ENCODE measurements at places on chromosomes 1 and 21.

GRCh38 chr1:115283249-115283648 is 54.8 kb downstream of the NGF start:
- DNase-seq, result no peak

GRCh38 chr21:43639470-43640353 is 19.6 kb downstream of the HSF2BP start:
- no peak for DNase-seq

GRCh38 chr1:246875041-246876026 is 56.4 kb downstream of the AHCTF1 start:
- DNase-seq, result no peak

- no peak for DNase-seq
Observed at GRCh38 chr1:92301021-92301420, 2.2 kb downstream of the RPAP2 start.

DNA sequence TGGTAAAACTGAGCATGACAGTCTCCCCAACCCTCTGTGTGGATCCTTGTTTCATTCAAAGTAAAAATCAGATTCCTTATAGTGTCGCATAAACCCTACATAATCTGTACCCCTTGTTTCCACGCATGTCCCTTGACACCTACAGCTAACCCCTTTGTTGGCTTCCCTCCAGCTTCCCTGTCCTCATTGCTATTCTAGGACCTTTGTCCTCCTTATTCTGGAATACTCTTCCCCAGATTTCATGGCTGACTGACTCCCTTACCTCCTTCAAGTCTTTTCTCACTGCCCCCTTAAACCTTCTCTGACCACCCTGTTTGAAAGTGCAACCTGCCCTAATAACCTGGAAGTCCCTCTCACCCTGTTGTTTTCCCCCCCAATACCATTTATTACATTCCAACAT is 4.0 kb downstream of the RNF11 start:
- DNase-seq, result no peak

DNA sequence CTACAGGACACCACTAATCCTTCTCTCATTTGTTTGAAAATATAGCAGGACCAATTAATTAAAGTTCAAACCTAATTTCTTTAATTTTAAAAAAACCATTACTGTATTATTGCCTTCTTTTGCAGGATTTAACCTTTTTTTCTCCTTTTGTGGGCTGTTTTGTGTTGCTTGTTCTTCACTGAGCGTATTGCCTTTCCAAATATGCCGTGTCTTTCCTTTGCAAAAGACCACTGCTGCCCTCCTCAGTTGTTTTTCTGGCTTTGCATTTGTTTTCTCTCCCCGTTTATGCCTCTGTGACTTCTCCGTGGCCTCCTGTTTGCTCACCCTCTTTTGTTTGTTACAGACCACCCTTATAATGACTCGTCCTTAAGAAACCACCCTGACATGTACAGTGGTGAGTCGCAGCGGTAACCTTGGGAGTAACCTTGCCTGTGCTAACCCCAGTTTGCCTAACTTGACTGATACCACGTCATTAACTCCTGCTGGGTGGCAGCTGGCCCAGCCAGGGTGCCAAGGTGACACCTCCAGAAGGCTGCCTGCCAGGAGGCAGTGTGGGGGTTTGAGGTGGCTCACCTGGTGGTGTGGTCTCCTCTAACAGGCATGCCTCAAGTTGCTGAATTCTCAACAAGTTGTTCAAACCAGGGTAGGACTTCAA is 81.1 kb upstream of the CNTN2 start:
- DNase-seq, result no peak

- no peak for DNase-seq
Observed at GRCh38 chr21:41536076-41536826, 28.3 kb upstream of the TMPRSS2 start.

GRCh38 chr1:165823552-165824268 is 3.7 kb upstream of the UCK2 start:
- no peak for DNase-seq

DNA sequence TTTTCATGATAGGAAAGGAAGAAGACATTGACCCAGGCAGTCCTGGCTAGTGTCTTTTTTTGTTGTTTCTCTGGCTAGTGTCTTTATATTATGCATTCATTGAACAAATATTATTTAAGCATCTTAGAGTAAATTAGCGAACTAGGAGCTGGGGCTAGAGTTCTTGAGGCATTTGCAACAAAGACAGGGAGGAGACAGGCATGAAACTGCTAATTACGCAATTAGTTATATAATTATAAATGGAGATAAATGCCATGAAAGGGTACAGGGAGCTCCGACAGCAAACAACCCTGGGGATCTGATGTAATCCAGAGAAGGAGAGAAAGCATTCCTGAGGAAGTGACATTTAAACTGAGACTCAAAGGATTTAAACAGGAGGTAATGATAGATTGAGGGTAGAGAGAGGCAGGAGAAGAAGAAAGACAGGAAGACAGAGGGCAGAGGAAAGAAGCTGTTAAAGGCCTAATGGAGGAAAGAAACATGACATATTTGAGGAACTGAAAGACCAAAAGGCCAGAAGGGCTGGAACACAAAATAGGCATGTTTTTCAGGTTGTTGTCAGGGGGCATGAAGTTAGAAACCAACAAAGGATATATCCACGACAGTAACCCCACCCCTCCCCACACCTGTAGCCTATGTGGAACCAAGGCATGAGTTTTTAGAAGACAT is 99.5 kb upstream of the GJB5 start:
- no peak for DNase-seq

- no peak for DNase-seq
Observed at GRCh38 chr1:54354899-54355298, 51.3 kb downstream of the SSBP3 start.

DNA sequence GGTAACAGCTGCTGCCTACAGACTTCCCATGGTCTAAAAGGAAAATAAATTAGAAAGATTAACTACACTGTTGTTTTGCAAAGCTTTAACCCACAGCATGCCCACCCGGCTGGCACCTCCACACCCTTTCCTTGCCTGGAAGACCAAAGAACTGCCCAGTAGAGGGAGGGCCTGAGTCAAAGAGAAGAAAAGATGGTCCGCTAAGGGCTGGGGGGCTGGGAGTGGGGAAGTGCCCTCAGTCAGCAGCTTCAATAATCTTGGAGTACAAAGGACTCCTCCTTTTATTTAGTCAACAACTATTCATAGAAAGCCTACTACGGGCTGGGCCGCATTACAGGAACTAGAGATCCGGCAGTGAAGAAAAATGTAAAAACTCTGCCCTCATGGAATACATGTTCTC is 40.6 kb downstream of the ERI3 start:
- DNase-seq, result no peak

DNA sequence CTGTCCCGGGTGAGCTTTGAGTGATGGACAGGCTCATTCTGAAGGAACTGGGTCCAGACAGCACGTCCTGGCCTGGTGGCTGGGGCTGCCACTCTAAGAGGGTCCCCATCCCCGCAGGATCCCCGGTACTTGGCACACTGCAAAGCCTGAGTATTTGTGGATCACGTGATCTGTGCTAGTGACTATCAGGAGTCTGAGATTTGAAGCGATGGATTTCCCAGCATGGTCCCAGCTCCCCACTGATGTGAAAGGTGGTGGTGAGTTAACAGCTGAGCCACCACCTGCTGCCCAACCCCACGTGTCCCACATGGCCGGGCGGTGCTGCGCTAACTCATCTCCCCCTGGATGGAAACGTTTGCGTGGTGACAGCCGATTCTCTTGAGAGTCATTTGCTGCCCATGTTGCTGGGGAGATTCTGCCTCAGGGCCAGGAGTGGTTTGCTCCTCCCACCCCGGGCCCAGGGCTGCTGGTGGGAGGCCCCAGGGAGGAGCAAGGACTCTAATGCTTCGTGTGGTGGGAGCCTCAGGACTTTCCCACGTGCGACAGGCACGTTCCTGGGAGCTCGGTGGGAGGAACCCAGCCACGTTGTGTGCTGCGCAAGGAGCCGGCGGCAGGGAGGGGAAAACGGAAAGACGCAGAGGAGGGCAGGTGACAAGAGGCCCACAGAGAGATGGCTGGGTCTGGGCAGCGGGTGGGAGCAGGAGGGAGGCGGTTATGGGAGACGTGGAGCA is 15.1 kb downstream of the FAAP20 start:
- no peak for DNase-seq

GRCh38 chr21:36188081-36188681 is 31.6 kb downstream of the DOP1B start:
- no peak for DNase-seq

GRCh38 chr1:17553975-17554700 is 14.6 kb downstream of the ARHGEF10L start:
- no peak for DNase-seq

GRCh38 chr1:56986397-56986796 is 20.6 kb upstream of the C8B start:
- DNase-seq, result no peak

- no peak for DNase-seq
Observed at GRCh38 chr1:84506729-84507453, 510 bp upstream of the GNG5 start.

GRCh38 chr1:214440219-214440965 is 111.0 kb downstream of the PTPN14 start:
- DNase-seq, result no peak

- DNase-seq, result no peak
Observed at GRCh38 chr1:14167884-14168283, 430.6 kb upstream of the KAZN start.

GRCh38 chr1:203926025-203926540 is 64.7 kb downstream of the SNRPE start:
- no peak for DNase-seq

GRCh38 chr1:162500805-162501204 is 3.2 kb downstream of the UHMK1 start:
- no peak for DNase-seq

GRCh38 chr21:33168886-33169285 is 60.9 kb upstream of the IFNAR2 start:
- DNase-seq, result no peak

GRCh38 chr1:221827307-221827642 is 85.4 kb upstream of the DUSP10 start:
- DNase-seq, result no peak

DNA sequence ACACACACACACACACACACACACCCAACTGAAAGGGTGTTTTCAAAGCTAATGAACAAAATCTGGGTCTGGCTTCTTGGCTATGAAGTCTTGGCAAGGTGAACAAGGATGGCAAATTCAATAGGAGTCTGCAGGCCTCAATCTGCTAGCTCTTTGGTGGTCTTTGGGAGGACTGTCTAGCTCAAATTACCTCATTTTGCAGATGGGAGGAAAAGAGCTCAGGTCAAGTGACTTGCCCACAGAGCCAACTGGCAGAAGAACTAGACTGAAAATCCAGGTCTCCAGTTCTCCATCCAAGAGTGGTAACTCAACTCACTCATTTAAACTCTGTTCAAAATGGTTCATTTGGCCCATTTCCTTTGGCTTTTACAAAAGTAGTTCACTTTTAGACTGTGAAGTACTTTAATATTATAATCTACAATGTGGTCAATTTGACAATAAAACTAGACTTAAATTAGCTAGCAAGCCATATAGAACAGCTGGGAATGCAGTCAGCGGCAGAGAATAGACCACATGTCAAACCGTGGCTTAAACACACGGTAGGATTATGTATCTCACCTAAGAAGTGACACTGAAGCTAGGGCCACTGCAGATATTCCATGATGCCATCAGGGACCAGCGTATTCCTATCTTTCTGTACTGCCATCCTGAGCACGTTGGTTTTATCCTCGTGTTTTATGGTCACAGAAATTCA is 112.9 kb downstream of the APP start:
- no peak for DNase-seq

DNA sequence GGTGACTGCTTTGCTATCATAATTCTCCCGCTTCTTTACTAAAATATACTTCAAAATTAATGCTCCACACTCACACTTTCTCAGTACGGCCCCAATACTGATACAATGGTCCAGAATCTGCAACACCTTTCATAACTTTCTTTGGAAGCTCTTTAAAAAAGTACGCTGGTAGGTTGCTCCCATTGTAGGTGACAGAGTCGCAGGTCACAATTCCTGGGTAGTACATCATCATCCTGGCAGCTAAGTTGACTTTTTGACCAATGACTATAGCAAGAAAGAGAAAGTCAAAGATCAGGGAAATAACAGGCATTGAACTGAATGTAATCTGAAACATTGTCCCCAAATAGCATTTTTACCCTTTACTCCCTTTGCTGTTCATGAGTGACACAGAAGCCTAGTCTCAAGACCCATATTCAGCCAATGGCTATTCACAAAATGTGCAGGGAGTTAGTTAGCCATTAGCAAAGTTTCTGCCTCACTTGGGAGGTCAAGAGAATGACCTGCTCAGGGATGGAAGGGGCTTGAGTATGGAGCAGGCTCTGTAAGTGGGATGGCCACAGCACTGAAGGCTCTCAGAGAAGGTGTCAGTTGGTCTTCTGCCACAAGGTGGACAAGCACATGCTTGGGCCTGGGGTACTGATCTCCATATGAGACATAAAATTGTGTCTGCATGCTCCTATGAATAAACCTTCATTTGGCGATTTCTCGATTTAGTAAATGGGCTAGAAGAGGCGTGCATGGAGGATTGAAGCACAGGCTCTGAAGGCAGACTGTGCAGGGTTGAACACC is 35.4 kb downstream of the ADCY10 start:
- no peak for DNase-seq

DNA sequence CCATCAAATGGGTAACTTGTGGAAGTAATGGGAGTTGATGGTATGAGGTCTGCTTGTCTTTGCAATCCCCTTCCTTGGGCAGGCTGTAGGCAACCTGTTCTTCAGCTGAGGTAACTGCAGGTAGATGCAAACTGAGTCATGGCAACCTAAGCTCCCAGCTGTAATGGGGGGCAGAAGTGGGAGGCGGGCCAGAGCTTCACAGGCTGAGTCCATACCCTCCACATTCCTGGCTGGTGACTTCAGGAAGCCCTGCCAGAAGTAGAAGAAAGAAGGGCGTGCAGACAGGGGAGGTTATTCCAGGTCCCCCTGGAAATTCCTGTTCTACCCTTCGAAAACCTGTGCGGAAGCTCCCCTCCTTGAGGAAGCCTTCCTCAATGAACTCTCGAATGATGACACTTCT is 44.9 kb downstream of the ARHGEF11 start:
- DNase-seq, result no peak

DNA sequence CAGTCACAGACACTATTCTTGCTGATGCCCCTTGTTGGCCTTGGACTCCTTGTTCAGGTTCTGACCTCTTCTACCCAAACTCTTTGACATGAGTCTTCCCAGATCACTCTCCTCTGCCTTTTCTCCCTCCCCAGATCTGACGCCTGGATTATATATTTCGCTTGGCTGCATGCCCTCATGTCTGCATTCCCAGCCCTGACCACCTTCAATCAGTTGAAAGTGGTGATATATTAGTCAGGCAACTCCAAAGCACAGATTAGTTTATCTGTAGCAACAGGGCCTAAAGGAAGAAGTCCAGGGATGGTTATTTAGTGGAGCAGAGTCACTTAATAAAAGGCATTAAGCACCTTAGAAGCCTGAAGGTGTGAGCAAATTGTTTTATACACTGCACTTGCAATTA is 110.0 kb upstream of the GUCA2B start:
- DNase-seq, result no peak

GRCh38 chr1:87325982-87326738 is 2.5 kb upstream of the LMO4 start:
- no peak for DNase-seq

GRCh38 chr1:168629466-168629865 is 53.1 kb downstream of the XCL1 start:
- DNase-seq, result no peak

- DNase-seq, result no peak
Observed at GRCh38 chr21:41752231-41752681, 14.6 kb downstream of the RIPK4 start.

- DNase-seq, result no peak
Observed at GRCh38 chr1:235910357-235911299, 43.9 kb upstream of the LYST start.

GRCh38 chr1:29162025-29162424 is 19.7 kb downstream of the SRSF4 start:
- DNase-seq, result no peak

- DNase-seq, result no peak
Observed at GRCh38 chr1:232558954-232559353, 71.0 kb downstream of the SIPA1L2 start.
